ENCODE measurements at places on chromosomes 7 and 10.

DNA sequence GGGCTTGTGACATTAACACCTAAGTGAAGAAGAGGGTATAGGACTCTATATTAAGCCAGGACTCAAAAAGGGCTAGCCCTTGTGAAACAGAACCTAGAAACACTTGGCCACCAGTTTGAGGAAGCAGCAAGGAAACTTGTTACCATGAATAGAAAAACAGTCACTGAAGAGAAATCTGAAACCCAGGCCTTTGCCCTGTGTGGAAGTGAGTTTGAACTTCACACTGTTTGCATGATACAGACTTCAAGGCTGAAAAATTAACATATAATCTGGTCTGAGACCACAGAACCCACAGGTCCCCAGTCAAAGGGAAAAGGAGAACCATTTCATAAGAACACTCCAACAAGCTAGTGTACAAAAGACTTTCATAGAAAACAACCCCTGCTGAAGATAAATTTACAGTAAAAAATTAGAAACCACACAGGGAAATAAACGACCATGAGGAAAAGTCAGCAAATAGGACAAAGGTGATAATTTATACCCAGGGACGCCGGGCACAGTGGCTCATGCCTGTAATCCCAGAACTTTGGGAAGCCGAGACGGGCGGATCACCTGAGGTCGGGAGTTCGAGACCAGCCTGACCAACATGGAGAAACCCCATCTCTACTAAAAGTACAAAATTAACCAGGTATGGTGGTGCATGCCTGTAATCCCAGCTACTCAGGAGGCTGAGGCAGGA lies 76.1 kb downstream of the SKIDA1 start:
- no peak for DNase-seq

- no peak for DNase-seq
Measured at GRCh38 chr10:43811871-43812270, 163.2 kb upstream of the ZNF32 start.

- DNase-seq: no peak
Measured at GRCh38 chr7:139741789-139742344, 35.9 kb downstream of the HIPK2 start.

- no peak for DNase-seq
Measured at GRCh38 chr7:101921061-101921460, 103.6 kb downstream of the CUX1 start.

DNA sequence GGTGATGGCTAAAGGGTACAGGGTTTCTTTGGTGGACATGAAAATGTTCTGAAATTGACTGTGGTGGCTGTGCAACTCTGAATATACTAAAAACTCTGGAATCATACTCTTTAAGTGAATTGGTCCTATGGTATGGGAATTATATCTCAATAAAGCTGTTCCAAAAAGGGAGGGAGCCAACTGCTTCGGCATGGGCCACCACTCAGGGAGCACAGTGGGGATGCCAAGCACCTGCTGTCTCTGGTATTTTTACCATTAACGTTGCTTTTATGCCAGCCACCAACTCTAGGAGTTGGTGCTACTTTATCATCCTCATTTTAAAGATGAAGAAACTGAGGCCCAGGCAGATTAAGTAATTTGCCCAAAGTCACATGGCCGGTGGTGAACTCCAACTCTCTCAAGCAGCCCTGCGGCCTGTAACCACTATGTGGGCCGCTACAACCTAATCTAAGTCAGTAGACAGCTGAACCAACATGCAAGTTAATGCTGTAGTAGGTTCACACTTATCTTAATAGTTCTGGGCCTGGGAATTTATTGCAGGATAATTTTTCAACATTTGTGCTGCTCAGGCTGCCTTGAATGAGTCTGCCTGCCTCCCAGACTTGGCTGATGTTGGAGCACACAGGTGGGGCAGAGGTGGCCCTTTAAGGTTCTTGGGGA lies 20.8 kb downstream of the SH3PXD2A start:
- no peak for DNase-seq

DNA sequence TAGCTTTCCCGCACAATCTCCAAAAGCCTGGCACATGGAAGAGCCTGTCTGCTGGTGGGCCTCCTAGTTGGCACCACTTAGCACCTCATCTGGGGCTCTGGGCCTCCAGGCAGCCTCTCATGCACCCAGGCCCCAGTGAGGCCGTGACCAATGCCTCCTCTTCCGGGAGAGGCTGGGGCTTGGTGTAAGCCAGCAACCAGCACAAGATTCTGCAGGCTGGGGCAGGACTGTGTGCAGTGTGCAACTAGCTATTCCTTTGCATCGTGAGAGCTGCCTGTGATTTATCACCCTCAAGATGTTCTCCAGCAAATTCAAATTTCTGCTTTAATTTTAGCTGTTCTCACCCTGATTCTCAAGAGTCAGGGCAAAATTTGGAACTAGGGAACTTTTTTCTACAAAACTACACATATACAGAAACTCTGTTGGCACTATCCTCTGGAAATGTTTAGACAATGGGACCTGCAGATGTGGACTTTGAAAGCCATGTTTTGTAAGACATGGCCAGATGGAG lies 603.7 kb upstream of the MKI67 start:
- DNase-seq: no peak

GRCh38 chr7:47895026-47895425 lies 53.2 kb downstream of the PKD1L1 start:
- no peak for DNase-seq

- DNase-seq: no peak
Measured at GRCh38 chr10:83678850-83679249, 460.5 kb upstream of the GHITM start.

DNA sequence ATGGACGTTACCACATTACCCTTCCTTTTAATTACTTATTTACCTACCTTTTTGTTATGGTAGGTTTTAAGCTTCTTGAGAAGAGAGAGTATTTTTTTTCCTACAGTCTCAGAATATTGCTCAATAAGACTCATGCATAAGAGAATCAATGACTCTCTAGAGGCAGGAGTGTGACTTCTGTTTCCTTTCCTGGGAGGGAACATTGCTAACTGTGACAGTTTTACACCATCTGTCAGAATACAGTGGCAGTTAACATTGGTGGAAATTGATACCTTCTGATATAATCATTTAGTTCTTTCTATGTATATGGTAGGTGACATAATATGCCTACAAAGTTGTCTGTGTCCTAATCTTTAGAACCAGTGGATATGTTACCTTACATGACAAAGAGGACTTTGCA lies 348.7 kb upstream of the POT1 start:
- DNase-seq: no peak

DNA sequence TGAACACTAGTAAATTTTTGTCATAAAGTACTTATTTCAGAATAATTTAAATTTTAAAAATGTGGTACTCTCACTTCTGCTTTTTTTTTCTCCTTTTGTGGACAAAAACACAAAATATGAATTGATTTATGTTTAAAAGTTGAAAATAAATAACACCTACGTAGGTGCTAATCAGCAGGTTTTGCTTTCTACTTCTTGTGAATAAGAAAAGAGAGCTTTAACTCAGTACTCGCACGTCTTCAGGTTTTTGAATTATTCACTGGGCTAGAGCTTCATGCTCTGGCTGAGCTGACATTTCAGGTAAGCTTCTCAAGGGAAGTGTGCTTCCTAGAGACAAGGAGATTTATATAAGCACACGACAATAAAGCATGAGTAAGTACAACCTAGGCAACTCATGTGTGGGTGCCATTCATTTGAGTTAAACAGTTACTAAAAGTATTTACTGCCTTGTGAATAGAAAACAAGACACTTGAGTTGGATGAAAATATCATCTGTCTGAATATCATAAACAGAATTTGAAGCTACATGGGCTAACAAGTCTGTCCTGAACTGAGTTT lies 190.0 kb upstream of the POT1 start:
- DNase-seq: no peak

- no peak for DNase-seq
Measured at GRCh38 chr10:97163181-97163580, 22.6 kb downstream of the SLIT1 start.

Measured in immature natural killer cell (primary cell).